ENCODE measurements at places on chromosomes 16 and 17. TPM values are rescaled to one million over a fixed set of nuclear protein-coding genes. Genes with fewer than 3 reads are reported as not detected.
A peak's percentile ranks its signal among the peaks of the same experiment; 100 is the strongest.

DNA sequence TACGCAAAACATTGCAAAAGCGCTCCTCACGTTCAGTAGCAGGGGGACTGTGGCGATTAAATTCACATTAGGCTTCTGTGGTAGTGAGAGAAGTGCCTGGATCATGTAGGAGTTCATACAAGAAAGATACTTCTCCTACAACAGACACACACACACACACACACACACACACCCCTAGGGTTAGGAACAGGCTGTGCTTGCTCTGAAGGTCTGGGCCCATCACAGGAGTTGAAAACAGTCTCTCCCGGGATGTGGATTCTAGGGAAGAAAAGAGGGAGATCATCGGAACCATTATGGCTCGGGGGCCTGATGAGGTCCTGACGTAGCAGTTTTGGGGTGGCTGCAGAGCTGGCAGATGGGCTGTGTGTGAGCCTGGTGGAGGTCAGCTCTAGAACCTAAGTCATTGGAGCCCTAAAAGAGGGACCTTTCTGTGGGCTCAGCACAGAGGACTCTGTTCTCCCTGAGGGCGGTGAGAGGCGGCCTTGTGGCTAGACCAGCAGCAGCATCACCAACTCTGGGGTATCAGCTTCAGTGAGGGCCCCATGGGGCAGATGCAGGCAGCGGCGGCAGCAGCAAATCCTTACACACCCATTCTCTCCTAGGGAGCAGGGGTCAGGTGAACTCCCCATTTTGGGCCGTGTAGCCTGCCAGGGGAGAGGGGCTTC is 7.2 kb downstream of the SLC47A1 start:
- no peak for DNase-seq

DNA sequence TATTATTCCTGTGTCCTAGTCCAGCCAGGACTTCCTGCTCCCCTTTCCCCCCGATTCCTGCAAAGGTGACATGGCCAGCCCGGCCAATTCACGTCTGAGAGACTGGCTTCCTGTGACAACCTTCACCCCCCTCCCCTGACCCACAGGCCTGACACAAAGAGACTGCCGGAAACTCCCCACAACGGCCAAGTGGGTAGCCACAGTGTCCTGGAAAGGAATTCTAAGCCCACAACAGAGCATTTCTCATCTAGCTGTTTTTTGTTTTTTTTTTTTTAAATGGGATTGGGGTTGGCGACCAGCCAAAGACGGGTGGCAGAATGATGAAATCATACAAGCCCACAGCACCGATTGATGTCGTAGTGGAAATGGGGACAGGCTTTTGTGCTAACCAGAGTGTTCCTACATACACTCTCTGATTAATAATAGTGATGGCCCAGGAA is 2.8 kb upstream of the XAF1 start:
- peak; percentile 39 for DNase-seq

GRCh38 chr16:24986512-24987303 is 28.5 kb downstream of the ARHGAP17 start:
- DNase-seq: no peak

- DNase-seq: no peak
Observed at GRCh38 chr17:4785311-4786105, 656 bp downstream of the VMO1 start.

DNA sequence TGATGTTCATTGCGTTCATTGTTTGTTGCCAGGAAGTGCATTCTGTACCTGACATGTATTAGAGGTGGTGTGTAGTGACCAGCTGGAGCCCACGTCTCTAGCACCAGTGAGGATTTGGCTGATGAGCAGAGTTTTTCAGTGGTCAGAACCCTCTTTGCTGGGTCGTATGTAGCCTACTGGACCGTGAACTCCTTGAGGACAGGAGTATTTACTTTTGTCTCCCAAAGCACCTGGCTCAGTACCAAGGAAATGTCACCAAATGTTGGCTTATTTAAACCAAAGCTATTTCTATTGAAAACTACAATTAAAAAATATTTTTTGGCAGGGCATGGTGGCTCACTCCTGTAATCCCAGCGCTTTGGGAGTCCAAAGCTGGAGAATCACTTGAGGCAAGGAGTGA is 262.7 kb downstream of the SNX29 start:
- DNase-seq: no peak

GRCh38 chr16:86865851-86866662 is 287.7 kb downstream of the FOXL1 start:
- DNase-seq: peak; percentile 78

- no peak for DNase-seq
Observed at GRCh38 chr16:48217708-48218107, 26.4 kb upstream of the LONP2 start.

- no peak for DNase-seq
Observed at GRCh38 chr16:75402159-75402820, 31.0 kb downstream of the CFDP1 start.

DNA sequence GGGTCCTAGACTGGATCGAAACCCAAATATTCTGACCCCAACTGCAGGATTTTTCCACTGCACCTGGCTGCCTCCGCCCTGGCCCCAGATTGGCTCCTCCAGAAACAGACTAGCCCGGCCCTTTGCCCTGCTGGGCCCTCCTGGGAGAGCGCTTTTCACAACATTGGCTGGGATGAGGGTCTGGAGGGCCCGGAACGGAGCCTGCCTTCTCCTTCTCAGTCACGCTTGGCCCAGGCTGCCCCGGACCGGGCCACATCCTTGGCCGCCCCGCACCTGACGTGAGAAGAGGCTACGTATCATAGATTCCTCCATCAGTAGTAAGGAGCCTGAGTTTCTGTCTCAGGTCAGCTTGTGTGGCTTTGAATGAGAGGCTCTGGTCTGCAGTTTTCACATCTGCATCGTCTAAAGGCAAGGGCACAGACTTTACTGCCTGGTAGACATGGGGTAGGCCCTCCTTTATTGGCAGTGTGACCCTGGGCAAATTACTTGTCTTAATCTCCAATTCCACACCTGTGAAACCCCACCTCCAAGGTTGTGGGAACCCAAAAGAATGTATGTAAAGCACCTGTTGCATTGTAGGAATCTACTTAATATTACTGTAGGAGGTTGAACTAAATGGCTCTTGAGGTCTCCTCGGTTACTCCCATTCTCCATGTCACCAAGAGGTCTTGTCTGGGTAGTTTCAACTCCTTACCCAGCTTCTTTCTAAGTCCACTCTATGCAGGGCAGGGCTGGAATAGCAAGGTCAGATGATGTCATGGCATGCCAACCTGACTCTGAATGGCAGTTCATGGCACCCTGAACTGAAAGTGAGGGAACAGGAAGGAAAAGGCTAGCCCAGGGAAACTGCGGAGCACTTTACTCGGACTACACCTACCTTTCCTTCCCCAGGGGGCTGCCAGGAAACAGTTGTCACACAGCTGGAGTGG is 661 bp downstream of the LRRC3C start:
- peak; percentile 58 for DNase-seq

DNA sequence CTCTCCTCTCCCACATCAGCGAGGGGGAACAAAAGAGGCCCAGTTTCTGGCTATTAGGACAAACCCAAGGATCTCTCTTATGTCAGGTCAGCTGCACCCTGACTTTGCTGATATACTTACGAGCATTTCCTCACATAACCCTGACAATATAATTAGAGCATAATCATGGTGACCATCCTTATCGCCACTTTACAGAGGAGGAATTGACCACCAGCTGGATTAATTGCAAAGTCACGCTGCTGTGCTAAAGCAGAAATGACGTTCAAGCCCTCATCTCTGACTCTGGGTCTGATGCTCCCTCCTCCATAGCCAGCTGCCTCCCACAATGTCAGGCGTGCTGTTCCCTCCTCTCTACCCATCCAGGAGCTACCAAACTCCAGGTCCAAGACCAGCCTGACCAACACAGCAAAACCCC is 42.6 kb downstream of the TRARG1 start:
- DNase-seq: no peak

GRCh38 chr16:80938879-80939260 is 67.8 kb downstream of the CMC2 start:
- no peak for DNase-seq

DNA sequence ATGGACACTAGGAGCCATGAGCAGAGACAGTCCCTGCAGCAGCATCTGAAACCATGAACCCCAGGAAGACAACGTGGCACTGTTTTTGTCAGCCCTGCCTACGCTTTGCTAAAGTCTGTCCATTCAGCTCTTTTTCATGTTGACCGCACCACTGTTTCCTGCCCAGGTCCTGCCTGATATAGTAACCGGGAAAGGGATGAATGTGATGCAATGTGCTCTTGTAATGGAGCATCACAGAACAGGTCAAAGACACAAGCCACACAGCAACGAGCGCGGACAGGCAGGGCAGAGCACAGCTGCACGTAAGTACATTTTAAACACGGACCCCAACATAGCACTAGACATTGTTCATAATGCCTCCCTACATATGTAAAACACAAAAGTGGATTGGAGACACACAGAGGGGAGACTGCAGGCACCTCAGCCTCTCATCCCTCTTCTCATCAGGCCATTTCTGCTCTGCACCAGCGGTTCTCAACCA is 16.9 kb upstream of the TNFRSF13B start:
- DNase-seq: no peak

DNA sequence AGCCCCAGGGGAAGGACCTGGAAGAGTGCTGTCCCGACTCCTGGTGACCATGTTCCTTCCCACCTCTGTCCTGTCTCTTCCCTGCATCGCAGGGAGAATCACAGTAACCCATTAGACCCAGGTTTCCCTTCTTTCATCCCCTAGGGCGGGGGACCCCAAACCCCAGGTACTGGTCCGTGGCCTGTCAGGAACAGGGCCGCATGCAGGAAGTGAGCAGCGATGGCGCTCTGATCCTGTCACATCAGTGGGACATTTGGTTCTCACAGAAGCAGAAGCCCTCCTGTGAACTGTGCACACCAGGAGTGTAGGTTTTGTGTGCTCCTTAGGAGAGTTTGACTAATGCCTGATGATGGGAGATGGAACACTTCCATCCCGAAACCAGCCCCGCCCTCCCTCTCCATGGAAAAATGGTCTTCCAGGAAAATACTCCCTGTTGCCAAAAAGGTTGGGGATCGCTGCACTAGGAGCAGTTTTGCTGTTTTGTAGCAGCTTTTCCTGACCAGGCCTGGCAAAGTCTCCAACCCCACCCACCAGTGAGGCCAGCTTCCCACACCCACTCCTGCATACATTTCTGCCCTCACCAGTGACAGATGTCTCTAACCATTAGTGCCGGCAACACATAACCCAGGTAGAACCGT is 10.5 kb downstream of the MNT start:
- DNase-seq: no peak

DNA sequence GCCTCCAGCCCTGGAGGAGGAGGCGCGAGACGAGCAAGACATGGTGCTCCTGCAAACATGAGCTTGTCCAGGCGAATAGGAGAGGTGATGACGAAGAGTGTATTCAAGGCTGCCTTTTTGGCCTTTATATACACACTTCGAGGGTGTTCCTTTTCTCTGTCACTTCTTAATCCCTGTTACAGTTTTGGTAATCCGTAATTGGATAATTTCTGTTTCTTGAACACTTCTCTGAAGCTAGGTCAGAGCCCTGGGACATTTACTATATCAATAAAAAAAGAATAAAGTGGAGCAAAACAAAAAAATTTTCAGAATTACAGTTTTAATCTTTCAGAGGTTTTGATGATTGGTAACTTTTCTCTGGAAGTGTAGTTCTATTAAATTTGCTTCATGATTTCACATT is at the start of gene KRT24:
TSS of gene KRT24 (minus strand) at position 101 of the 400 bp plus-strand sequence. CDS start at position 42, 59 bp downstream.
- DNase-seq: no peak

- no peak for DNase-seq
Observed at GRCh38 chr16:14193316-14193871, 122.3 kb downstream of the MRTFB start.

GRCh38 chr16:85897382-85897781 is 1.6 kb upstream of the IRF8 start:
- no peak for DNase-seq

DNA sequence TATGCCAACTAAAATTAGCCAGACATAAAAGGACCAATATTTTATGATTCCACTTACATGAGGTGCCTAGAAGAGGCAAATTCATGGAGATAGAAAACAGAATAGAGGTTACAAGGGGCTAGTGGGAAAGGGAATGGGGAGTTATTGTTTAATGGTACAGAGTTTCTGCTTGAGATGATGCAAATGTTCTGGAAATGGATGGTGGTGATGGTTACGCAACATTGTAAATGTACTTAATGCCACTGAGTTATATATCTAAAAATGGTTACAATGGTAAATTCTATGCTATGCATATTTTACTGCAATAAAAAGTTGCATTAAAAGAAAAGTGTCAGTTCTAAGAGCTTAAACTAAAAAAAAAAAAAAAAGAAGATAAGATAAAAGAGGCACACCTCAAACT is 17.9 kb downstream of the MT1X start:
- no peak for DNase-seq

DNA sequence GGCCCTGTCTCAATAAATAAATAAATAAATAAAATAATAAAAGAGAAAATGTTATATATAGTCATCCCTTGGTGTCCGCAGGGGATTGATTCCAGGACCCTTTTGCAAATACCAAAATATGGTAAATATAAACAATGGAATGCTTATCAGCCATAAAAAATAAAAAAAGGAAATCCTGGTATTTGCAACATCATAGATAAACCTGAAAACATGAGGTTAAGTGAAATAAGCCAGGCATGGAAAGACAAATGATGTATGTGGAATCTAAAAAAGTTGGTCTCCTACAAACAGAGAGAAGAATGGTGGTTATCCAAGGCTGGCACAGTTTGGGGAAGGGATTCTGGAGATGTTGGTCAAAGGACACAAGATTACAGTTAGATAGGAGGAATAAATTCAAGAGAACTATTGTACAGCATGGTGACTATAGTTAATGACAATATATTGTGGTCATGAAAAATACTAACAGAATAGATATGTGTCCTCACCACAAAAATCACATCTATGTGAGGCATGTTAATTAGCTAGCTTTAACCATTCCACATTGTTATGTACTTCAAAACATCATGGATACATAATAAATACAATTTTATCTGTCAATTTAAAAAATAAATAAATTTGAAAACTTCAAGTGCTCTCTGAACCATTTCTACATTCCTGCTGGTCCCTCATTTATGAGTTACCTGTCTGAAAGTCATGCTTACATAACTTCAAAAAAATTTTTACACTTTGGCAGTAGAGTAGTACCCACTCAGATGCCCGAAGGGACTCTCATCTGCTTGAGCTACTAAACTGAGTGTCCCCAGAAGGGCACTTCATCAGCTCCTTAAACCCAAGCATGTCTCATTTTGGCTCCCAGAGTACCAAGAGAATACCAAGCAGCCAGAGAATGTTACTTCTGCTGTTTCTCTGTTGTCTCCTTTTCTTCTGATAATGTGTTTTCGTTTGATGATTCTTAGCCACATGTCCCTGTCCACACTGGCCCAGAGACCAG is 26.6 kb downstream of the N4BP1 start:
- DNase-seq: no peak

Gene MT1G
- not detected for total RNA-seq

Gene SPIRE2
- not detected for total RNA-seq

Gene MVP
- total RNA-seq: 49.5 TPM

Gene ARL16
- 12.9 TPM for total RNA-seq

Gene NRN1L
- 0.87 TPM for total RNA-seq

Gene DHRS7C
- 39.9 TPM for total RNA-seq

Gene CLDN9
- total RNA-seq: not detected

Gene CD300H
- not detected for total RNA-seq

Gene SCNN1B
- 0.95 TPM for total RNA-seq

Gene TBC1D3H
- not detected for total RNA-seq

Gene ABCC11
- total RNA-seq: not detected

Gene CACNG4
- total RNA-seq: not detected

Gene ZNF286A
- 7.6 TPM for total RNA-seq

Gene C16orf74
- not detected for total RNA-seq

Gene PERCC1
- total RNA-seq: not detected

Gene WNT3
- total RNA-seq: not detected

Measured in gastrocnemius medialis (tissue), 4 donors.